ENCODE measurements at places on chromosomes 4 and X.

DNA sequence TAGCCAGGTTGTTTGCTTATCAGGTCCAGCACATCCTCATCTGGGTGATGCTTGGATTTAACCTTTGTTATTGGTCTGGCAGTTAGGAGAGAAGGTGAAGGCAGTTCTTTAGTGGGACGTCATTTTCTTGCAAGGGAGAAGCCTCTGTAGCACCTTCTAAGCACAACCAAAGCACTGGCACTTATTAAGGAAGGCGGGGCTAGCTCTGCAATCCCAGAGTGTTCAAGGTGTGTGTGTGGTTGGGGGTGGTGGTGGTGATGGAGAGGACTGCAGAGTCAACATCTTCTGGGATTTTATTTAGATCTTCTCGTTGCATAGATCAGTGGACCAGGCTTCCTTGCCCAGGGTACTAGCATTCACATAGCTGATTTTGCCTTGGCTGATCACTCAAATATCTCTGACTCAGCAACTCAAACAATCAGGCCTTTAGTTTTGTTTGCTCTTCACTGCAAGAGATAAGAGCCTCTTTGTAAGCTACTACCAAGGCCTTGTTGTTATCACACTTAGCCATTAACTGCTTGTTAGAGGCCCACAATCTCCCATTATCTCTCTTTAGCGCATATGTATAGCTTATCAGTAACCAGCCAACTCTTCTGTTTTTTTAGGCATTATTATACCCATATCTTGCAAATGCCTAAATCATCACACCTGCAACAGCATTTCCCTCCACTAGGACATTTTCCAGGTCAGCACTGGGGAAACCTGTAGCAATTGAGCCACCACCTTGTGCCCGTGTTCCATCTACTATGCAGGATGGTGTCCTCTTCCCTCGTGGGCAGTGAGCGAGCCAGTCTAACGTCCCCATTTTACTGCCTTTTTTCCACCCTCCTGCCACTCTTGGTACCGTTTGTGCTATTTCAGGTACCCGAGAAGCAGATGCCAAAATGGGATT, 36.5 kb upstream of the LINC00632 start:
- no peak for DNase-seq

DNA sequence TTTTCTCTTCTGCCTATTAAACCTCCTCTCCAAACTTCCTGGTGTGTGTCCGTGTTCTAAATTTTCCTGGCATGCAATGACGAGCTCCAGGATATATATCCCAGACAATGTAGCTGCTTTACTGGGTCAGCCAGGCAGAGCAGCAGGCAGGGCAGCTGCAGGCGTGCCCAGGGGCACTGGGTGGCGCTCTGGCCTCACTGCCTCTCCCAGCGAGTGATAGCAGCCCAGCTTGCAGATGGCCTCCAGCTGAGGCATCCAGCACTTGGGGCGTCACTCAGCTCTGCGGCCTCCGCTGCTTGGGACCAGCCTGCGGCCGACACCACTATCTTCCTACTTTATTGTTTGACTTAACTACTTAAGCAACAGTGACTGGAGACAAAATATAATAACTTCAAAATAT, 23.0 kb upstream of the UBA6 start:
- no peak for DNase-seq

DNA sequence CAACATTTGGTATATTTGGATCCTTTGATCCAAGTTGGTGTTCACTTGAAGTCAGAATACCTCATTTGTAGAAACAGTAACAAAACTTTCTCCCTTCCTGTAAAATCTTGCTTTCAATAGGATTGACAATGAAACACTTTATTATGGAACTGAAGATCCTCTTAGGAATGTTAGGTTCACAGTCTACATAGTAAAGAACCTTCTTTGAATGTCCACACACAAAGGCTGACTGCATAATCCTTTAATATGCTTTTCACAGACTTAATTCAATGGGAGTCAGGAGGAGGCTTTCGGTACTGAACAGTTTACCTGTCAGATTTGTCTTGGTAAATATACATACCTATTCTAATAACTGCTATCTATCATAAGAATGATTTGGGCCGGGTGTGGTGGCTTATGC, 188.5 kb downstream of the SPRY1 start:
- no peak for DNase-seq

GRCh38 chr4:187166886-187167512, 443.3 kb upstream of the FAT1 start:
- DNase-seq = no peak

DNA sequence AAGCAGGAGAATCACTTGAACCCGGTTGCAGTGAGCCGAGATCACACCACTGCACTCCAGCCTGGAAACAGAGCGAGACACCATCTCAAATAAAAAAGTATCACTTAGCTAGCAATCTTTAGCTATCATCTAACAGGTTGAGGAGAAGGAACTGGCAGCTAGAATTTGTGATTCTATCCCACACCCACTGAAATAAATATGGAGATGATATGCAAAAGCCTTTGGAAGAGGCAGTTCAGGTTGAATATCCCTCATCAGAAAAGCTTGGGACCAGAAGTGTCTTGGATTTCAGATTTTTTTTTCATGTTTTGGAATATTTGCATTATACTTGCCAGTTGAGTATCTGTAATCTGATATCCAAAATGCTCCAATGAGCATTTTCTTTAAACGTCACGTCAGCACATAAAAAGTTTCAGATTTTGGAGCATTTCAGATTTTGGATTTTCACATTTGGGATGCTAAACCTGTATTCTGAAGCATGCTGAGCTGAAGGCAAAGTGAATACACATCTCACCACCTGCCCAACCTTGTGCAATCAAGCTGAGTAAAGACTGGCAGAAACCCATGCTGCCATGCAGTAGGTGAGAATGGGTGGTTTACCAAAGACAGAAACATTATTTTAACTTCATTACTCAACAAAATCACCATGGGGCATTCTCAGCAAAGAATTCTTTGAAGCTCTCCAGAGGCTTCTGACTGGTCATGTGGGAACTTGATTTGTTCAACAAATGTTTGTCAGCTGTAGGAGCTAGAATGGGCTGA, 159.3 kb downstream of the SH3KBP1 start:
- no peak for DNase-seq

GRCh38 chrX:41604177-41604576, 84.6 kb upstream of the GPR34 start:
- no peak for DNase-seq

- peak; percentile 42 for DNase-seq
Observed at GRCh38 chr4:90127223-90127705, at the start of gene CCSER1. Gene CCSER1 (plus strand): TSS chr4:90127394.

- no peak for DNase-seq
Observed at GRCh38 chrX:133215747-133216146, 2.4 kb downstream of the TFDP3 start.

DNA sequence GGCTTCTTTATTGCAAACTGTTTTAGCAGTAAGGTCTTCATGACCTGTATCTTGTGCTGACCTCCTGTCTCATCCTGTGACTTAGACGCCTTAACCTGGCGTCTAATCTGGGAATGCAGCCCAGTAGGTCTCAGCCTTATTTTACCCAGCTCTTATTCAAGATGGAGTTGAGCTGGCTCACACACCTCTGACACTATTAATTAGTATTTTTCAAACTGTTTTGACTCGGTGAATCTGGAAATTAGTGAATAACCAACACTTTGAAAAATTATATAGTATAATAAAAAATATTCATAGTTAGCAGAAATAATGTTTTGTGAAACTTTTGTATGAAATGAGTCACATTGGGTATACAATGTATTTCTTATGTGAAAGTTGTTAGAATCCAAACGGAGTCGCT, 189.4 kb downstream of the PDGFRA start:
- DNase-seq = no peak

DNA sequence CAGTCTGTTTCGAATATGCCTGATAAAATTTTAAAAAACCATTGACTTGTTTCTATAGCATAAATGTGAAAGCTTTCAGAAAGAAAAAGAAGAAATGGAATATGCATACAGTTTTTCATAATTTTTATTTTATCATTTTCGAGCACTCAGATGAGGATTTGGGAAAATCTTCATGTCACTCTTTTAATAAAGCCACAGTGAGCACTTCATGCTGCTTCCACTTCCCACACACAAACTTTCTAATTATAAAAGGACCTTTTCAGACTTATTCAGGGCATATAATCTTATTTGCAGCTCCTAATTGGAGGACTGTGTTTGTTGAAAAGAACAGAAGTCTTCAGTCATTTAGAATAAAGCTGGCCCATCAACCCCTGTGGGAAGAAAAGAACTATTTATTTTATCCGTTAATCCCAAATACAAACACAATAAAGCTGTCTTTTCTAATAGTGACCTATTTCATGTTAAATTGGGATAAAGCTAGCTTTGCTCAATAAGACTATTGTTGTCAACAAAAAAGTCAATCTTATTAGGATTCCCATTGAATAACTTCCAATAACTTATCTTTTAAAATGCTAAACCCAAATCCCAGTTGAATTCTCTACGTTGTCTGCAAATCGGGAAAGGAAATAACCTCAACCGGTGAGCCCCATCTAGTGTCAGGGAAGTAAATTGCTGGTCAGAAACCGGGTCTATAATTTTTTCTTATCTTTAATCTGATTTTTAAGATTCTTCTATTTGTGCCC, 211.5 kb downstream of the PDGFRA start:
- no peak for DNase-seq

GRCh38 chrX:23959781-23960180, 52.0 kb downstream of the CXorf58 start:
- DNase-seq = no peak

DNA sequence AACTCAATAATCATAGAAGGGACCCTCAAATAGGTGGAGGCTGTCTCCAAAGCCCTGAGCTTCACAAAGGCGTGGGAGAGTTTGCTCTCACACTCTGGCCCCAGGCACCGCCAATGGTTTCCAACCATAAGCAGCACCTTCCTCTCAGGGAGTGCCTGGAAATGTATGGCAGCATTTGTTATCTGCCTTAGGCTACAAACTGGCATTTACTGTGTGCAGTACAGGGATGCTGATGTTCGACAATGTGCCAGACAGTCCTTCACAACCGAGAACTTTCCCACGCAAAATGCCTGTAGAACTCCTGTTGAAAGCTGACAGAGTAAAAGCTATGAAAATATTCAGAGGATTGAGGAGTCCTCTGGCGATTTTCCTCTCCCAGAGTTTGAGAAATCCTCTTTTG, 55.7 kb upstream of the CDKN2AIP start:
- DNase-seq = no peak

DNA sequence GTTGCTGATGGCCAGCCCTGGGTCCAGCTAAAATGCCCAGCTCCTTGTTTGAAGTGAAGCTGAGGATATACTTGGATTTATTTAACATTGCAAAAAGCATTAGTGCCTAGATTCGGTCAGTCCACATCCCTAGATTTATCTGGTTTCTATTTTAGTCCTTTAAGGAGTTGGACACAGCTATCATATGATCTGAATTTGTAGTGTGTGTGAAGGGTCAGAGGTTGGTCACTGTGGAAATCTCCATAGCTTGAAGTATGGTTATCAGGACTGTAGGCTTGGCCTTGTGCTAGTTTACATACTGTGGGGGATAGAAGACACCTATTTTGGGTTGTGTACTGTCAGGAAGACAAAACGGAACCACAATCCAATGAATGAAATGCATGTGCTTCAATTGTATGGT, 28.8 kb downstream of the NLGN3 start:
- no peak for DNase-seq

Measured in kidney epithelial cell (primary cell).